ENCODE measurements at places on chromosomes 3 and 15.

DNA sequence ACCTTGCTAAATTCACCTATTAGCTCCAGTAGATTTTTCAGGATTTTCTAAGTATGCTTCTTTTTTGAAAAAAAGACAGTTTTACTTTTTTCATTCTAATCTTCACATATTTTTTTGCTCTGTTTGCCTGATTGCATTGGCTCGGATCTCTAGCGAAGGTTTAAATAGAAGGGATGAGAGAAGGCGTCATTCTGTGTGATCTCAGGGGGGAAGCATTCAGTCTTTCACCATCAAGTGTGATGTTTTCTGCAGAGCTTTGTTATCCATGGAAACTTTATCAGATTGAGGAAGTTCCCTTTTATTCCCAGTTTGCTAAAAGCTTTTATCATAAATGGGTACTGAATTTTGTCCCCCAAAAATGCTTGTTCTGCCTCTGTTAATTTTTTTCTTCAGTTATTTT lies 120.3 kb downstream of the LRRK1 start:
- DNase-seq, result no peak

- DNase-seq, result no peak
Observed at GRCh38 chr3:194128202-194128918, 7.6 kb upstream of the HES1 start.

GRCh38 chr3:104556372-104557078 lies 810.2 kb upstream of the ALCAM start:
- DNase-seq, result no peak

- no peak for DNase-seq
Observed at GRCh38 chr3:69072928-69073327, 7.2 kb downstream of the UBA3 start.

GRCh38 chr15:27828746-27829145 lies 270.4 kb downstream of the OCA2 start:
- no peak for DNase-seq

DNA sequence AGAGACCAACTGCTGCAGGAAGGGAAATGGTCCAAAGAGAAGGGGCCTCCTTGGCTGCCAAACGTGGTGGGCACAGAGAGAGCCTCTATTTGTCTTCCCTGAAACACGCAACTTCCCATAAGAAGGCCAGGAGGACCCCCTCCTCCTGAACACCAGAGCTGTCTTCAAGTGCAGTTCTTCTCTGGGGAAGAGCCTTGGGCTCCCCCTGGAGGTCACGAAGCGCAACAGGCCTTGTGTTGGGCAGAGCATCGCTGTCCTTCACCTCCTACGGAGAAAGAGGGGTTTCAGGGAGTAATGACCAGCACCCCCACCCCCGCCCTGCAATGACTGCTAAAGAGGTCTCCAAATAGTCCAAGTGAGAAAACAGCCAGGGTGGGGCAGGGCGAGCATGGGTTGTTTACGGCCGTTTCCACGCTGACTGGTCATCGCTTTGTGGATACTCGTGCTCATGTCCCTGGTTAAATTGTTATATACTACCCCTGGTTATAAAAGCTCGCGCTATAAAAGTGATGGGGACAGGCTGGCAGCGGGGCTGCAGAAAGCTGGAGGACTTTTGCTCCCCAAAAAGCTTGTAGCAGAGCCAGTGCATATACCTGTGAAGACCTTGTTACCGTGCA lies 397.5 kb upstream of the ATP10A start:
- DNase-seq, result no peak

DNA sequence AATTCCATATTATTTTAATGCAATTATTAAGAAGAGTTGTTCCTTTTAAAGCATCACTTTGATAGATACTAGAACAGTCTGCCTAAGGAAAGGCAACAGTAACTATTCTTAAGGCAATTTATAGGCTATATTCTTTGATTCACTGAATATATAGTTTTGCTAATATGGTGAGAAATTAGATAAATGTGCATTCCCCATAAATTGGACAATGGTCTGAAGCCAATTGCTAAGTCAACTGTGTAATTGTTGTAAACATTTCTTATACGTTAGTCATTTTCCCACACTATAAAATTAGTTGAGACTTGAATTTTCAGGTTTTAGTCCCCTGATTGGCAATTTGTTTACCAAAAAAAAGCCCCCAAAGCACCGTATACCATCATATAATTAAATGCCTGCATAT lies 263.0 kb upstream of the NECTIN3 start:
- DNase-seq, result no peak

GRCh38 chr15:92394309-92395097 lies 822 bp downstream of the ST8SIA2 start:
- no peak for DNase-seq

GRCh38 chr15:61724251-61724939 lies 335.9 kb downstream of the VPS13C start:
- no peak for DNase-seq

- DNase-seq, result no peak
Observed at GRCh38 chr15:100515758-100516157, 13.0 kb downstream of the CERS3 start.

DNA sequence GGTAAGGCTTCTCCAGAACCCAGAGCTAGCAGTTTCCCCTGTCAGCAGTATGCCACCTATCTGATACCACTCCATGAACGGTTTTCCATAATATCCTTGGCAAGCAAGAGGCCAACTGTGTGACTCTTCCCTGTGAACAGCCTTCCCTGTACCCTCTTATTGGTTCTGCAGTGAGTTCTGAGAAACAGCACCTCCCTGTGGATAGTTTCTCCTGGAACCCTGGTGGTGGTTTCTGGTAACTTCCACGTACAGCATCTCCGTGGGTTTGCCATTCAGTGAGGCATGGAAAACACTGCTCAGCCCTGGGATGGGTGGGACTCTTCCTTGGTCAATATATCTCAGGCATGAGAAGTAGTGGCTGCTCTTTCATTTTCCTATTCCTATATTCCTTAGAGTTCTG lies 19.4 kb upstream of the SERPINI2 start:
- DNase-seq, result no peak

- DNase-seq, result no peak
Observed at GRCh38 chr3:111762537-111762936, 96.5 kb upstream of the PHLDB2 start.

DNA sequence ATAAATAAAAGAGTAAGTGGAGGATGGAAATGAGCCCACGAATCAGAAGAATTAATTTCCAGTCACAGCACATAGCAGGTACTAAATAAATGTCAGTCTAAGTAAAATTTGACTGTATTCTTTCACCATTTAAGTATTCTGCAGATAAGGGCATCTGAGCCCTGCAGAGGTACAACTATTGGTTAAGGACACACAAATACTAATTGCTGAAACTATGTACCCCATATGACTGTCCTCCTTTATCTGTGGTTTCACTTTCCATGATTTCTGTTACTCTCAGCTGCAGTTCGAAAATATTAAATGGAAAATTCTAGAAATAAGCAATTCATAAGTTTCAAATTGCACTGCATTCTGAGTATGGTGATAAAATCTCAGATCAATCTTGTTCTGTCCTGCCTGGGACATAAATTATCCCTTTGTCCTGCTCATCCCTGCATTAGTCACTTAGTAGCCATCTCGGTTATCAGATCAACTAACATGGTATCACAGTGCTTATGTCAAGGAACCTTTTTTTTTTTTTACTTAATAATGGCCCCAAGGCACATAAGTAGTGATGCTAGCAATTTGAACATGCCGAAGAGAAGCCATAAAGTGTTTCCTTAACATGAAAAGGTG lies 95.1 kb downstream of the LSAMP start:
- no peak for DNase-seq

DNA sequence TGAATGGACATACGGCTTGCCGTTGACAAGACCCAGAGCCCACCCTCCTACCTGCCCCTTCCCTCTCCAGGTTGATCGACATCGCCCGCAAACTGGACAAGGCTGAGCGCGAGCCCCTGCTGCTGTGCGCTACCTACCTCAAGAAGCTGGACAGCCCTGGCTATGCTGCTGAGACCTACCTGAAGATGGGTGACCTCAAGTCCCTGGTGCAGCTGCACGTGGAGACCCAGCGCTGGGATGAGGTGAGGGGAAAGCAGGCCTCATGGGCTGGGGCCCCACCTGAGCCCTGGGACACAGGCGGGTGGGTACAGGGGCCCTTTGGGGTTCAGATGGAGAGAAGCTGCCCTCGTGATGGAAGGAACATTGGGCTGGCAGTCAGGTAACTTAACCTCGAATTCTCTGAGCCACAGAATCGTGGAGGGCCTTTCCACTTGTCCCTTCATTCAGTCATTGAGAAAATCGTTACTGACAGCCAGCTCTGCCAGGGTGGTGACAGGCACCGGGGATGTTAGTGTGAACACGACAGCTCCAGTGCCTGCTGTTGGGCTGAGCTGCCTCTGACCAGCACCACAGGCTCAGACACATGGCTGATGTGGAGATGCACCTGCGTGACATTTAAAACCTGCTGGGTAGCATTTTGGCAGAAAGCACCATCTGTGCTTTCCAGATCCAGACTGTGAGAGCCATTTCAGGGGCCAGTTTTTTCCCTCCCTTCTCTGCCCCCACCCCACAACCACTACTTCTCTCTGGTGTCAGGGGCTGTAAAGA lies 25.6 kb upstream of the RHO start:
- no peak for DNase-seq
